ENCODE measurements at places on chromosomes 1 and 21. TPM values are rescaled to one million over a fixed set of nuclear protein-coding genes. Genes with fewer than 3 reads are reported as not detected.

- DNase-seq, result no peak
These were observed 121.4 kb downstream of the TGFBR3 start for GRCh38 chr1:91764471-91765115.

- DNase-seq, result no peak
These were observed 120.3 kb upstream of the C8B start for GRCh38 chr1:57086154-57086553.

GRCh38 chr1:187721216-187721615 is 892.5 kb downstream of the PLA2G4A start:
- no peak for DNase-seq

DNA sequence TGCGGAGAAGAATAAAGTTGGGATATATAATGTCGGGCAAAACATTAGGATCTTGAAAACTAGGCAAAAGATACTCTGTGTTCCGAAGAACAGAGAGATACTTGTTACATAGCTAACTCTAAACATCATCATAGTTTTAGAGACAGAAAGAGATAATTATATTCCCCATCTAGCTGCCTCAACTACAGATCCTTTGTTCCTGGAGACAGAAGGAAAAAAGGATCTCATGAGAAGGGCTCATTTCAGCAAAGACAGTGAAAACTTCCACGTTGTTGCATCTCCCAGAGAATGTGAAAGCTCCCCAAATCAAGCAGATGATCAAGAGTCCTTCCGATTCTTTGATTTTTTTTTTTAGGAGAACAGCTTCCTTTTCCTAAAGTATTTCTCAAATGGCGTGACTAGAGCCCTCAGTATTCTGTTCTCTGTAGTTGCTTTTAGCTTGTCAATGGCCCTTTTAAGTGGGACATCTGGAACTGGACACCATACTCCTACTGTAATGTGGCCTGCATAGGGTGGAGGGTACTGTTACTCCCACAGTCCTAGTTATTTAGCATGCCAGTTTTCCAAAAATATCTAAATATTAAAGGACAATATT is 1048.2 kb downstream of the TTLL7 start:
- DNase-seq, result no peak

DNA sequence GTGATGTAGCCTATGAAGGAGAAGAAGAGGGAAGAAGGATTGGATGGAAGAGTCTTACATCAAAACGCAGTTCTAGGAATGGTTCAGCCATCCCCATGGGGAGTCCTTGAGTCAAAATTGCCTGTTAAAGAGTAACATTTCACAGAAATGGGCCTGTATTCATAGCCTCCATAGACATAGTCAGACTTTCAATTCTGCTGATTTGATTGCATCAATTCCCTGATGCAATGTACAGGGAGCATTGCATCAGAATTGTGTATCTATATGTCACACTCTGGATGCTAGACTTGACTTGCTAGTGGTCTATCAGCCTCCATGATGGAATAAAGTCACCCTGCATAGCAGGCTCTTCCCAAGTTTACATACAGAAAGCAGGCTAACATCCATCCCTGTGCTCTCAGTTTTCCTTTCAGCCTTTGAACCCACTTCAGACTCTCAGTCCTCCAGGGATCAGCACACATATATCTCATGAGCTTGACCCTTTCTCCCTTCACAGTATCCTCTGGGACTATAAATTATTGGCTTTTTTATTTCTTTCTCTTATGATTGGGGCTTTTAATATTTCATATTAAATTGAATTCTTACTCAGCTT is 1111.7 kb upstream of the B3GALT2 start:
- no peak for DNase-seq

DNA sequence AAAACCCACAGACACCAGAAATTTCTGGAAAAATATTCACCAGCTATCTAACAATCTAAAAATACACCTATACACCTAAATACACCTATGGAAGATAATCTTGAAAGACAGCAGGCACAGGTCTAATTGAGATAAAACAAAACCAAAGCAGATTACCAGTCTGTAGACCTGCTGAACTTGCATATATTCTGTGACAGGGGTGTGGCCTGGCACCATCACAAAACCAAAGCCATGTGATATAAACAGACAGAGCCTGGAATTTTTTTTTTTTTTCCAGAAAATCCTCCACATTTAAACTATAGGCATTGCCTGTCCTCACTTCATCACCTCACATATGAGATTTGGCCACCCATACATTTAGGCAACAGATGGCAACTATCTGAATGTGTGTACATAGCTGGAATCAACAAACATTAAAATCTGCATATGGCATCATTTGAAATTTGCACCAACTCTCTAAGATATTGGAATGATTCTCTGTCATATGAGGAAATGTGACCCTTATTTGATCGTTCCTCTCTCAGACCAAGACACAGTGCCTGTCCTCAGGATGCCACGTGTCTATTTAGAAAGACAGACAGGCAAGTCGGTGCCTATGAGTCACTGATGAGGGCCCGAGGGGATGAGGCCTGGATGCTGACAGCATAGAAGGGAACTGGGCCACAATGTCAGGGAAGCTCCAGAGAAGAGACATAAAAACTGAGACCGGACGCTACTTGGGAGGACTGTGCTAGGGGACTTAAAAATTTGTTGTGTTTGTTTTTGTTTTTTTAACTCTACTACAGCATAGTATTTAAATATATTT is 32.6 kb downstream of the NMNAT2 start:
- no peak for DNase-seq

DNA sequence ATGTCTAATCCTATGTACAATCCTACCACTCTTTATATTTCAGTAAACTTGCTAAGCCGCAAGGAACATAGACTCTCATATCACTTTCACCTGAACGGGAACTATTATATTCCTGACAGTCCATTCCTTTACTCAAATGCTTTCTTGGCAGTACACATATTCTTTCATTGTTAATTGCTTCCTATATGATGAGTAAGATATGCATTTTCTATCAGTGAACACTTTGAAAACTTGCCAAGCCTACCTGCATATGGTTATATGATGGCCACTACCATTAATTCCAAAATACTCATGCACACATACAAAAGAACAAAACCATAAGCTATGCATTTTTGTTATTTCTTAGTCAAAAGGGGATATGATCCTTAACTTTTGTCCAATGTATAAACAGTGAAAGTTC is 341.5 kb downstream of the VAV3 start:
- DNase-seq, result no peak

DNA sequence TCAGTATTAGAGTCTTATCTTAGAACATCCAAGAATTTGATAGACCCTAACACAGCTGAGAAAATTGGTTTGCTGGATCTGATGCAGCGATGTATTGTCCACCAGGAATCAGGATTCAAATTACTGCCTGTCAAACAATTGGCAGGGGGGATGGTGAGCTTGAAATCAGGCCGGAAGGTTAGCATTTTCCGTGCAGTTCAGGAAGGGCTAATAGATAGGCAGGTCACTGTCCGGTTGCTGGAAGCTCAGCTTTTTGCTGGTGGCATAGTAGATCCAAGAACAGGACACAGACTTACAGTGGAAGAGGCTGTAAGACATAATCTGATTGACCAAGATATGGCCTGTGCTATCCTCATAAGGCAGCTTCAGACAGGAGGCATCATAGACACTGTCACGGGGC is 127.2 kb downstream of the MACF1 start:
- DNase-seq, result no peak

GRCh38 chr1:63690966-63691700 is 82.7 kb upstream of the ROR1 start:
- no peak for DNase-seq

The TGFB2 gene
- polyA plus RNA-seq, result 2.1 TPM

The TBX19 gene
- polyA plus RNA-seq, result 1.4 TPM

The PDPN gene
- polyA plus RNA-seq, result 1.4 TPM

Measured in pancreas (tissue), 10 donors.